Stimulated activated CD4-positive, alpha-beta T cell treated with anti-CD3 and anti-CD28 coated beads, Interleukin-4, amount 100 ng/mL, for 1 hour (primary cell): ENCODE measurements at places on chromosomes 7 and 10.

- DNase-seq, result no peak
Measured at GRCh38 chr7:130921391-130922180, 187.6 kb upstream of the KLF14 start.

DNA sequence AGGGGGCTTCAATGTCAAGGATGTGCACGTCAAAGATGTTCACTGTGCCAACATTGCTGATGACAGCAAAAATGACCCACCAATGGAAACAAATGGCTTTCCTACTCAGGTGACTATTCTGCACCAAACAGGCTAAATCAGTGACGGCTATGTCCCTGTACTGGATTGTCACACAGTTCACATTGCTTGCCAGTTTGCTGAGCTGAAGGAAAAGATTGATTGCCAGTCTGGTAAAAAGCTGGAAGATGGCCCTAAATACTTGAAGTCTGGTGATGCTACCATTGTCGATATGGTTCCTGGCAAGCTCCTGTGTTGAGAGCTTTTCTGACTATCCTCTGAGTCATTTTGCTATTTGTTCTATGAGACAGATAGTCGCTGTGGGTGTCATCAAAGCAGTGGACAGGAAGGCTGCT lies 202.2 kb upstream of the ETV1 start:
- no peak for DNase-seq

- DNase-seq, result no peak
Measured at GRCh38 chr7:117185124-117185523, 137.7 kb downstream of the WNT2 start.

GRCh38 chr10:6877722-6878392 lies 297.8 kb upstream of the PRKCQ start:
- DNase-seq, result no peak

GRCh38 chr7:39985398-39985918 lies 35.4 kb downstream of the CDK13 start:
- DNase-seq, result no peak

DNA sequence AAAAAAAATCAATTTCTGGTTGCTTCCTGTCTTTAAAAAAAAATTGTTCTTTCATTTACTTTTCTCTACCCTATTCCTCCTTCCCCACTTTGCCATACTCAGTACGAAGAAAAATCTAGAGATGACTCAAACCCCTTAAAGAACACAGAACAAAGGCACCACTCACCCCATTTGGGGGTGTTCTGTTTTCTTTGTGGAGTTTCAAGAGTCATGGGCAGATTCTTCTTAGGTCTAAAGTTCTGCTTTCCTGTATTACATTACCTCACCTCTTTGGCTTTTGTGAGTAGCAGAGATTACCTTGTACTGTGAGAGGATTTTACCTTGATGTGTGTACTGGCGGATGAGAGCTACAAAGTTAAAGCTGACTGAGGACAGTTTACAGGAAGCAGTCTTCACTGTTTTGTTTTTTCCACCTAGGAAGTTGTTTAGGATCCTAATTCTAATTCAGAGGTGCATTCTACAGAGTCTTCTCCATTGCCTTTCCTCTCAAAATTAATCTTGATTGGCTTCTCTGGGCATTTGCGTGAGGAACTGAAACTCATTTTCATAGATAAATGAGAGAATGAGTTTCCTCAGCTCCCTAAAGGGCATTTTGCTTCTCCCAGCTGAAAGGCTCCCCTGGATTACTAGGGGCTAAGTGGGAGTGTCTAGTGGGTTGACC lies 20.7 kb downstream of the AVL9 start:
- DNase-seq, result no peak

GRCh38 chr10:10792681-10793080 lies 225.0 kb upstream of the CELF2 start:
- no peak for DNase-seq

- DNase-seq, result no peak
Measured at GRCh38 chr10:126671402-126671975, 996 bp upstream of the C10orf90 start.

DNA sequence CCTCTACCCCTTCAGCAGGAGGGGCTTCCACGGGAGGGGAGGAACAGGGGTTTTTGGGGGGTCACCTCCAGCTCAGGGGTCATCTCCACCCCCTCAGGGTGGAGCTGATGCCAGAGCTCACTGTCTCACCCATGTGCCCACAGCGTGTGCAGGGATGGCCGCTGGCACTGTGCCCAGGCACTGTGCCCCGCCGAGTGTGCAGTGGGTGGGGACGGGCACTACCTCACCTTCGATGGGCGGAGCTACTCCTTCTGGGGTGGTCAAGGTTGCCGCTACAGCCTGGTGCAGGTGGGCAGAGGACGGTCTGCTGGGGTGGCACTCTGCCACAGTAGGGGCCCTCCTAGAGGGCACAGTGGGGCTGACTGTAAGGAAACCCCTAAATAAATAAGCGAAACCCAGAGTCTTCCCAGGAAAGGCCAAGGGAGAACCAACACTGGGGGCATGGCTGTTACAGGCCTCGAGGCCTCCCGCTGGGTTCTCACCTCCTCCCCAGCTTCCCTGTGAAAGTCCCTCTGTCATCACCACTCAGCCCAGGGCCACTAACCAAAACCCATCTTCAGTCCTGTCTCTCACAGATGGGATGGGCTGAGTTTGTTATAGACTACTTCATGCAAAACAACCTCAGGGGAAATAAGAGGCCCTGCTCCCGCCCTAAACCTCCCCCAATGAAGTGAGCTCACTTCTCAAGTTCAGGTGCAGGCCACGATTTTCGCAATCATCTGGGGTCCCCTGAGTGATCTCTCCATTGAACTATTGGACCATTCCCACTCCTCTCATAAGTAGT lies 7.4 kb upstream of the ZNF467 start:
- DNase-seq, result no peak

- no peak for DNase-seq
Measured at GRCh38 chr7:121085922-121086321, 97.4 kb downstream of the CPED1 start.

DNA sequence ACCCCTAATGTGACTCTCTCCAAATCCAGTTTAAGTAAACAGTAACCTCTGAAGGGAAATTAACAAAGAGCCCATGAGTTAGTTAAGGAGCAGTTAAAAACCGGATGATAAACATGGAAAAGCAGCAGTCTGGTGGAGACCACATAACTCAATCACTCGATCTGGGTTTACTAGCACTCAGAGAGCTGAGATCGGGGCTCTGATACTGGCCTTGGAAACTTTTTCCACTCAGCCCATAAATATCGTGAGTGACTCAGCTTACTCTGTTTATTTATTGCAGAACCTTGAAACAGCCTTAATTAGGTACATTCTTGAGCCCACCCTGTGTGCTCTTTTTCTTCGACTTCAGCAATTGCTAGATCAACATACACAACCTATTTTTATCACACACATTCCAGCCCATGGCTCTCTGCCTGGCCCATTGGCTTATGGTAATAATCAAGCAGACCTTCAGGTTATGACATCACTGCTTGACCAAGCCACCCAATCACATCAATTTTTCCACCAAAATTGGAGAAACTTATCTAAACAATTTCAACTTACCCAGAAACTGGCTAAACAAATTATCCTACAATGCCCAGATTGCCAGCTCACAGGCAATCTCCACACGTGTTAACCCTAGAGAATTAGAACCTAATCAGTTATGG lies 82.2 kb upstream of the GPR22 start:
- DNase-seq, result no peak

GRCh38 chr10:27743877-27744801 lies 1.5 kb downstream of the MKX start:
- peak; percentile 27 for DNase-seq

- DNase-seq, result peak; percentile 17
Measured at GRCh38 chr7:141074162-141074991, 513 bp downstream of the TMEM178B start.

GRCh38 chr7:44965937-44966730 lies 12.7 kb downstream of the MYO1G start:
- DNase-seq, result no peak

- no peak for DNase-seq
Measured at GRCh38 chr7:105352901-105353668, 35.6 kb downstream of the SRPK2 start.

GRCh38 chr10:10326116-10326515 lies 691.6 kb upstream of the CELF2 start:
- DNase-seq, result no peak

- DNase-seq, result peak; percentile 40
Measured at GRCh38 chr7:131027287-131027773, 293.3 kb upstream of the KLF14 start.

DNA sequence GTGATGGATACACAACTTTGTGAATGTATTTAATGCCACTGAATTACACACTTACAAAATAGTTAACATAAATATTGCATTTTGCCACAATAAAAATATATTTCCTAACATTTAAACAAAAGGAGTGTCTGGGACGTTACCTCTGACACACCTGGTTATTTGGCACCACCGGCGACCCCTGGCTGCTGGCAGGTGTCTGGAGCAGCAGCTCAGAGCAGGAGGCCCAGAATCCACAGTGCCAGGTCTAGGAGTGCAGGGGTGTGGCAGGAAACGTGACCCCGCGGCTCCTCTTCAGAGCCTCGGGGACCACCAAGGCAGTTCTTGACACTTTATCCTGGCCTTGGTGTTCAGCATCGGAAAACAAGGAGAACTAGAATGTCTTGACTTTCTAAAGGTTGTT lies 46.3 kb downstream of the MGMT start:
- DNase-seq, result no peak

- no peak for DNase-seq
Measured at GRCh38 chr10:124624466-124624865, 119.7 kb downstream of the FAM53B start.

DNA sequence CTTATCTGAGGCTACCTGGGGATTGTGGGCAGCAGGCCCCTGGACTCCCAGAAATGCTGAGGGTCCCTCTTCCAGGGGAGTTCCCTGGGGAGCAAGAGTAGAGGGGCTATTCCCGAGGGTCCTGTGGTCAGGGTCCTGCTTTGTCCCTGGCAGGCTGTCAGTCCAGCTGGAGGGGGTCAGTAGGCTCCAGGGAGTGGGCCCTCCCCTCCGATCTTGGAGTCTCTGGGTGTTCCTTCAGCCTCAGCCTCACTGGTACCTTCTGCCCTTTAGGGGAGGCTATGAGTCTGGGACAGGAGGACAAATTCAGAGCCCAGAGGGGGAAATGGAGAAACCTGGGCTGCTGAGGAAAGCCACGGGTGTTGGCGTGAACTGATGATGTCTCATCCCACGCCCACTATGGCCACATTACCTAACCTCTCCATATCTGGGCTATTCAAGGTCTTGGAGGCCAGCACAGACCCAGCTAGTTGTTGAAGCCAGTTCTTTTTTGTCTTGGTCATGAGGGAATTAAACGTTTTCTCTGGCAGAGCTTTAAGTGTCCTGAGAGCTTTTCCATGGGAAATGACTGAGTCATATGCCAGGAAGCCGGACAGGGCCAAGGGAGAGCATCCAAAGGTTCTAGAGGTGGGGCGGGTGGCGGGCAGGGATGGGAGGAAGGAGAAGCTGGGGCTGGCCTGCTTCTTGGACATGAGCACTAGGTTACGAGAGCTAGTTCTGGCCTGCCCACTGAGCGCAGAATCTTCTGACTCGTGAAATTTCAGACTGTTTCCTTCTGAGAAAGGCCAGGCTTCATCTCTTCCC lies 6.2 kb downstream of the CALHM2 start:
- DNase-seq, result no peak

DNA sequence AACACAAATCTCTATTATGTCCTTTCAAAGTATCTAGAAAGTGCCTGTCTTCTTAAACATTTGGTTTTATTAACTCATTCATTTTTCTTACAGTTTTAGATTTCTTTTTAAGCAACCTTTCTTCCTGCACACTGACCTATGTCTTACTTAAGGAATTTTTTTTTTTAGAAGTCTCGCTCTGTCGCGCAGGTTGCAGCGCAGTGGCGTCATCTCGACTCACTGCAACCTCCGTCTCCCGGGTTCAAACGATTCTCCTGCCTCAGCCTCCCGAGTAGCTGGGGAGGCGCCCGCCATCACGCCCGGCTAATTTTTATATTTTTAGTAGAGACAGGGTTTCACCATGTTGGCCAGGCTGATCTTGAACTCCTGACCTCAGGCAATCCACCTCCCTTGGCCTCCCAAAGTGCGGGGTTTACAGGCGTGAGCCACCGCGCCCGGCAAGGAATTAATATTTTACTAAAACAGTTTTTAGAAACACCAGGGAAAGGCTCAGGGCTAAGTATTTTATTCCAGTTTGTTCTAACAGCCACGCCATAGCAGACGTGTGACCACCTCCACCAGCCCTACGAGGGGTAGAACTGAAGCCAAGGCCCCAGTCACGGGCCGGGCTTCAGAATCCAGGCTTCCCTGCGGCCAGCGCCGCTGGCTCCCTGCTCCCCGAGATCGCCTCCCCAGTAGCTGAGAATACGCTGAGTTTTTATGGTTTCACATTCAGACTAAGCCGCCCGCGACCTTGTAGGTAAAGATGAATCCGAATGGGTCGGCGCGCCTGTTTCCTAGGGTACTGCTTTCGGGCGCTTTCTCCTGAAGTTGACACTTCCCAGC lies 941 bp upstream of the LUC7L2 start:
- peak; percentile 38 for DNase-seq

GRCh38 chr7:41940760-41941343 lies 238.0 kb upstream of the INHBA start:
- DNase-seq, result peak; percentile 39

- no peak for DNase-seq
Measured at GRCh38 chr10:58269782-58270290, 874 bp downstream of the CISD1 start.

DNA sequence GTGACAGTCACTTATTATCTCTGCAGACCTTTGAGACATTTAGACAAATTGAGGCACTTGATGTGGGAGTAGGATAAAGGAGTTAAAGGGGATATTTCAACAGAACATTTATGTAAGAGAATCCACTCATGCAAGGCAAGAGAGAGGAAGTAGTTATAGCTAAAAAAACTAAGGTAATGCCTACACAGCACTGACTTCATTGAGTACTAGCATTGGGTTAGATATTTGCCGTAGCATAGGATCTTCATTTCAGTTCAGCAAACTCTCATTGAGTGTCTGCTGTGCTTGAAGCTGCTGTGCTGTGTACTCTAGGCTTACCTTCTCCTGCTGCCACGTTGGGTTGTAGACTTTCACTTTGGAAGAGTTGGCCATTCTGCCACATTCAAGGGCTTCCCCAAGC lies 10.5 kb upstream of the ENTPD1 start:
- DNase-seq, result no peak

DNA sequence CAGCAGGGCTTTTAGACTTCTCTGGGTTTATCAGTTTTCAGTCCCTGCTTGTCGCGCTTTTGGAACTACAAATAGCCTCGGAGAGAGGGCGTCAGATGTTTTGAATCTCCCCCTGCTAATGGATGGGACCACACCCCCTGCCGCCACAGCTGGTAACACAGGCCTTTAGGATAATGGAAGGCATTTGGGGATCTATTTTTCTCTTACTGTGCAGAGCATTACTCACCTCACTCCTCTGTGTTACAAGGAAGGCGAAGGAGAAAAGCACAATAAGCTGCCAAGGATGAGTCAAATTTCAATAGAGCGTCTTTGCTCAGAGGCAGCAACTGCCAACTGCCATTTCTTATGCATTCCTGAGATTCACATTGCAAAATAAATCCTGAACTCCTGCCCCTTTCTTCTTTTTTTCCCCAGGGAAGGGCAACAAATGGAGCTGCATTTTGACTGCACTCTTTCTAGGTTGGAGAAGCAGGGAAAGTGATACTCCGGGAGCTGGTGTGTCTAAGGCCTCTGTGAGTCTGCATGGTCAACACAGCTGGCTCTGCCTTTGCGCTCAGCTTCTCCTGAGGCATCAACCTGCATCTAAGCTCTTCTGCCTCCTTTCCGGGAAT lies 31.5 kb upstream of the SMNDC1 start:
- DNase-seq, result no peak
